Right atrium auricular region (tissue), 2 donors: ENCODE measurements at places on chromosomes 1 and 21.
A peak's percentile ranks its signal among the peaks of the same experiment; 100 is the strongest.

GRCh38 chr1:97034651-97035050 is 313.1 kb downstream of the PTBP2 start:
- no peak for DNase-seq

DNA sequence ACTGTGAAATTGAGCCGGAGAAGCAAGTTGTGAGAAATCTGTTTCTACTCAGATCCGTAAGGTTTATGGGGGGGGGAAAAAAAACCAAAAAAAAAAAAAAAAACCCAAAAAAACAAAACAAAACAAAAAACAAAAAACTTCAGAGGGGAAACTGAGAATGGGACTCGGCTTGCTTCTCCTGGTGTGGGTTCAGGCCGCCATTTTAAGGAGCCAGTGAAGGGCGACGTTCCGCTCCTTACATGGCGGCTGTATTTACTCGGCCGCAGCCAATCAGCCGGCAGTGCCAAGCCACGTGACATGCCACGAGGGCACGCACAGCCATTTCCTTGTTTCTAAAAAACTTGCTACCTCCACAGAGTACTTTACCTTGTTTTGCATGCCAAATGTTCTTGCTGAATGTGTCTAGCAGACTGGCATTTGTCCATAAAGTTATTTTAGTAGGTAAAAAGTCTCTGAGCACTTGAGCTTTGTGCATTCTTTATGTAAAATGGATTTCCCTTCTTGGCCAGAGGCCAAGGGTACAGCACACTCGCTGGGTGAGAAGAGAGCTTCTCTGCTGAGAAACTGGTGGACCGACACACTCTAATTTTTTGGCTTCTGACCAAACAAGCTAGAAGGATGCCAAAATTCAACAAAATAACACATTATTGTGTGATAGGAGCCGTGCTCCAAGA is 101.8 kb downstream of the NFIA start:
- peak; percentile 97 for DNase-seq

DNA sequence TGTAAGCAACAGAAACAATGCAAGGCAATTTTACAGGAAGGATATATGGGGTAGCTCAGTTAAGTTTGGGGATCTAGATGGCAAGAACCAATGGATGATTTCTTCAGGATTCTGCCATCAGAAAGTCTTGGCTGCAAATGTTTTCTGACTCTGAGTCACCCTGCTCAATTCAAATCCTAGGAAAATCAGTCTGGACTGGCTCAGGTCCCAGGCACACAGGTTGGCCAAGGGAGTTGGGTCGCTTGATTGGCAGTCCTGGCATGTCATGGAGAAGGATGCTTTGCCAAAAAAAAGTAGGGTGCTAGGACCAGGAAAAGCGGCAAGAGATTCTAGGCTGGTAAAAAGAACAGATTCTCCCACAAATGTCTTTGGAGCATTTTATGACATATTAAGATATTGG is 28.9 kb upstream of the S1PR1 start:
- DNase-seq: no peak

DNA sequence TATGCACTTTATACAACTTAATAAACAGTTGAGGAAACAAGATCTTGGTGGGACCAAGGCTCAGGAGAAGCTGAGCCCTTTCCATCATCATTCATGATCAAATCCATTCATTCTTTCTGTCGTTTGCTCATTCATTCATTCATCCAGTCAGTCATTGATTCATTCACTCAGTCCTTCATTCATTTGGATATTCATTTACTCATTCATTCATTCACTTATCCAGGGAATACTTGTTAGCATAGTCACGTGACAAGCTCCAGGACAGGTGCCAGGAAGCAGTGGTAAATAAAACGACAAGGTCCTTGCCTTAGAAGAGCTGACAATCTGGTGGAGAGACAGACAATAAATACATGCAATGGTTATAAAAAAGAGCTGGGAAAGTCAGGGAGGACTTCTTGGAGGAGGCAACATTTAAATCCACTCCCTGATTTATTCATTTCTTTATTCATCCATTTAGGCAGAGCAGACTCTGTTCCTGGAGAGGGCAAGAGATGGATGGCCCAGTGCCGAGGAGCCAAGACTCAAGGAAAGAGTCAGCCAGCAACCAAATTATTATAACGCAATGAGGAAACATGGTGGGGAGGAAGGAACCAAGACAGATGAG is 74.1 kb upstream of the CASZ1 start:
- no peak for DNase-seq

GRCh38 chr1:226135709-226136108 is 50.8 kb downstream of the ACBD3 start:
- DNase-seq: no peak

DNA sequence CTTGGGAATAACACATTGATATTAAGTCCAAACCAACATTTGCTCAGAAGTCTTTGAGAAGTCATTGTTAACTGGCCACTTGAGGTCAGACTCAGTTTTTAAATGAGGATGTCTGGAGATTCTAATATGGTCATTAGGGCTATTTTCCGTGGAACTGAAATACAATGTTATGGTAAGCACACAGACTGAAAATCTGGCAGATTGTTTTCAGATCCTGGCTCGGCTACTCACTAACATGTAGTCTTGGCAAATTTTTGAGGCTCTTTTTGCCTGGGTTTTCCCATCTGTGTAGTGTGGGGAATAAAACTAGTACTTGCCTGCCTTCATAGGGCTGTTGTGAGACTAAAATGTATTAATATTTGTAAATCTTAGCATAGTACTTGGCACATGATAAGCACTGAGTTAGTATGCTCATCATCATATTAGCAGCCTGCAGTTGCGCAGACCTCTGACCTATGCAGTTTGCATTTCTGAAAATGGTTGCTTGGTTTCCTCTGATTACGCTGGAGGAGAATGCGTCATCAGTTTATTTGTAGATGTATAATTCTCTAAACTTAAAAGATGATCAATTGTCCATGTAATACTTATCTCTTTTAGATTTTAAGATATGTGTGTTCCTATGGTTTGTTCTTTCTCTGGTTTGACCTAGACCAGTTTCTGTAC is 100.8 kb downstream of the C1orf21 start:
- no peak for DNase-seq

DNA sequence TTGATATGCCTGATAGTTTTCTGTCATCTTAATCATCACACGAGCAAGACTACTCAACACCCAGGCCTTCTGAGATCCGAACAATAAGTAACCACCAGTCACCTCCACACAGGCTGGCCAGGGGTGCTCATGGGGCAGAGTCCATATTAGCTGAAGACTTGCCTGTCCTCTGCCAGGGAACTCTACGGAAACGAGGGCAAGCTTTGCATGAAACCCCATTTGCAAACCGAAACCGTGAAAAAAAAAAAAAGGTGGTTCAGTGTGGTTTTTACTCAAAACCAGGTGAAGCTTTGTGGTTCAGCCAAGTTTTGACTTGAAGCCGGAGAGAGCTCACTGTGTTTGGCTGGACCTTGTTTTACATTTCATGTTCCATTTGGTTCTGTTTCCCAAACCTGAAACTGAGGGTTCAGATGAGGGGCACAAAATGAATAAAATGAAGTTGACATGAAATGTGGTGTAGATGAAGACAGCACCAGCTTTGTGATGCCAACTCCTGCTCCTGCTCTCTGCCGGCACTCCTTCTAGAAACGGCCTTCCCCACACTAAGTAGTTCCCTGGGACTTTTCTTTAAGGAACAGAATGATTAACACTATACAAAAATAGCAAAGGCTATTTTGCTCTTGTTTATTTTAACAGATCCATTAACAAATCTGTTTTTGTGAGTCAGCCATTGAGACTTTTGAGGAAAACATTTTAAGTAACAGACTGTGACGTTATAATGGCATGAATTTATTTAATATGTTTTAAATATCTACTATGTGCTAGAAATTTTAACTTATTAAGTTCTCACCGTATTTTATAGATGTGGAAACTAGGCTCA is 74.7 kb downstream of the RUNX1 start:
- no peak for DNase-seq

DNA sequence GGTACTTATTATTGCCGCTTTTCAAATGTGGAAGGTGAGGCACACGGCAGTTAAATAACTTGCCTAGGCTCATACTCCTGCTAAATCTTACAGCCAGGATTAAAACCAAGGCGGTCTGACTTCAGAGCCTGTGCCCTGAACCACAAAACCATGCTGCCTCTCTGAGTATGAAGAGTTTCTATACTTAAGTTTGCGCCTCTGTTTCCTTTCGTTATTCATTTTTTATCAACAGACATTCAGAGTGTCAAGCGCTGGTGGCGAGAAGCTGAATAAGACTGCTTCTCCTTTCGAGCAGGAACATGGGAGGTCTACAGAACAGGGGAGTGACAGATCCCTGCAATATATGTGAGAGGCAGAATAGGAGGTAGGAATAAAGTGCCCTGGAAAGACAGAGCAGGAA is 96.0 kb upstream of the DUSP10 start:
- no peak for DNase-seq

GRCh38 chr1:28517649-28517999 is 11.8 kb downstream of the RCC1 start:
- no peak for DNase-seq

GRCh38 chr21:32477424-32477745 is 64.9 kb downstream of the EVA1C start:
- no peak for DNase-seq

- DNase-seq: no peak
Observed at GRCh38 chr1:219161371-219161770, 12.3 kb upstream of the LYPLAL1 start.

DNA sequence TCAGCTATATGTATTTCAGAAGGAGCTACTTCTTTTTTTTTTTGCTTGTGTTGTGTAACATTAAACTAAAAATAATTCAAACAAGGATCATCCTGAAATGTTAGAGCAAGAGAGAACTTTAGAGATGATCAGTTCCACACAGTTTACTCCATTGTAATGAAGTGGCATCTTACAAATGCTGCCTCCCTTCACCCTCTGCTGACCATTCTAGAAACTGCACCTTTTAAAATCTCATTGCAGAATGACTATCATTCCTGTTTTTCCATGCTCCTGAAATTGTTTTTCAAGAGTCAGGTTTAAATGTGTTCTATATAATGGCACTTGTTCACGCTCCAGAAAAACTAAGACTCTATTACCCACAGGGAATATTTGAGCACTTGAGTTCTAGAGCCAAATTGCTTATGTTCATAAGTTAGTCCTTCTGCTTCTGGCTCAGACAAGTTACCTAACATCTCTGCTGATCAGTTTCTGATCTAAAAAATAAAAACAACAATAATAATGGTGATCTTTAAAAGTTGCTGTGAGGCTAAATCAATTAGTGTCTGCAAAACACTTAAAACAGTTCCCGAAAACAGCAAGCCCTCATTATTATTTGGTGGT is 21.5 kb upstream of the SLC44A5 start:
- DNase-seq: no peak

DNA sequence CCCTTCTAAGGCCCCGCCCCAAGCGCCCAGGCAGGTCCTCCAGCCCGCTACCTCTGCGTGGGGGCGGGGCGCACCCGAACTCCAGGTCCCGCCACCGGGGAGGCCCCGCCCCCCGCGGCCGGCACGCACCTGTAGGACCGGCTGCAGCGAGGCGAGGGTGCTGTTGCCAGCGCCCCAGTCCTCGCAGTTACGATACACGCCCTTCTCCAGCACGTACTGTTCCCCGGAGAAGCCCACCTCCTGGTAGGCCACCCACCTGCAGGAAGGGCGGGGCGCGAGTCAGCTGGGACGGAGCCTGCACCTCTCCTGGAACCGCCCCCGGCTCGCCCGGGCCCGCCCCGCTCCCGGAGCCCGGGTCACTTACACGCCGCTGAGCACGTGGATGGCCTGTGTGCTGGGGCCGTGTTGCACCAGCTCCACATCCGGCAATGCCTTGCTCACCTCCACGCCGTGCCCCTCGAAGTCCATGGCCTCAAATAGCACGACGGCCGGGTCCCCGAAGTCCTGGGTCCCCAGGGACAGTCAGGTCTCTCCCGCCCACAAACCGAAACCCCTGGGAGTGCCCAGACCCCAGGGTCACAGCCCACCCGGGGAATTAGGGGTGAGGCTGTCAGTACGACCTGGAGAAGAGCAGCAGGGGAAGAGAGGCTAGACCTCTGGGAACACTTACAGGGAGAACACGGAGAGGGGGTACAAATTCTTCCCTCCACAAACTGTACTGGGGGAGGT is 17.3 kb downstream of the CRYBG2 start:
- no peak for DNase-seq

DNA sequence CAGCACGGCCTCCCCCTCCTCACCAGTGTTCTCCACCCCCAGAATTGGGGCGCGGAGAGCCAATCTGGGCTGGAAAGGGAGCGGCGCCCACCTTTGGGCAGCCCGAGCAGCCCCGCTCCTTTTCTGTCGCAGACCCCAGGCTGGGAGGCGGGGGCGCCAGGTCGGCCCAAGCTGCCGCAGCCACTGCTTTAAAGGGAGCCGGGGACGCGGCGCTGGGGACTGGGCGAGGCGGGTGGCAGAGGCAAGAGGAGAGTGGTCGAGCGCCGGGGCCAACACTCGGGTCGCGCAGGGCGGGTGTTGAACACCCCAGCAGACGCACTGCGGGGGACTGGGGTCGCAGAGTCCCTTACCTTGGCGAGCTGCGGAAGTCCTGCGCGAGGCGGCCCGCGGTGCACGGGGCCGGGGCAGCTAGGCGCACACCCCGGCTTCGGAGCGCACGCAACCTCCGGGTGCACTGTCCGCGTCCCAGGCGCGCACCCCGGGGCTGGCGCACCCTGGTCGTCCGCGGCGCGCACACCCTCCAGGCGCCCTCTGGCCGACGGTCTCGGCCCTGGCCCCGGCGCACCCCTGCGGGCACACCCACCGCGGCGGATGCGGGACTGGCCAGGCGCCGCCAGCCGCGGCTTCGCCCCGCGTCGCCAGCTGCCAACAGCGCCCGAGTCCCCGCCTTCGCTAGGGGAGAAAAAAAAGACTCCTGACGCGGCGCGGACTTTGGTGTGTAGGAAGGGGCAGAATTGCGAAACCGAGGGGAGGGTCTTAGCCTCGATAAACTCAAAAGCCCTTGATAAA is at the start of gene KANK4:
Gene KANK4, minus strand, starts transcription at position 679 of the 789 bp plus-strand sequence. CDS start 37,870 bp downstream, outside the sequence.
- DNase-seq: no peak

GRCh38 chr1:109386054-109386717 is 11.5 kb downstream of the SORT1 start:
- DNase-seq: no peak

DNA sequence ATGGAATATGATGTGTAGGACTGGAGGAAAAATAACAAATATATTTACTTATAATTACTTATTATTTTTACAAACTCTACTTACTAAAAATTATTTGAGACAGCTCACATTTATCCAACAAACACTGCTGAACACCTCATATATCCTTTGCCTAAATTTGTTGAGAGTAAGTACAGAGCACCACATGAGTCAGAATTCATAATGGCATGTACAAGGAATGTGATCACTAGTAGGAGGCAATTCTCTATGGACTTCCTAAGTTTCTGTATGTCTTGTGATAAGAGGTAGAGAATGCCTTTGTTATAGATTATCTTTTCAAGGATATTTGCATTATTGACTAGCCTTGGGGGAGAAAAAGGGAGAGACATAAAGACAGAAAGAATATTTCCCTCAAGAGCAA is 8.2 kb upstream of the ST6GALNAC3 start:
- no peak for DNase-seq
